ENCODE measurements at places on chromosomes 2 and 18.

DNA sequence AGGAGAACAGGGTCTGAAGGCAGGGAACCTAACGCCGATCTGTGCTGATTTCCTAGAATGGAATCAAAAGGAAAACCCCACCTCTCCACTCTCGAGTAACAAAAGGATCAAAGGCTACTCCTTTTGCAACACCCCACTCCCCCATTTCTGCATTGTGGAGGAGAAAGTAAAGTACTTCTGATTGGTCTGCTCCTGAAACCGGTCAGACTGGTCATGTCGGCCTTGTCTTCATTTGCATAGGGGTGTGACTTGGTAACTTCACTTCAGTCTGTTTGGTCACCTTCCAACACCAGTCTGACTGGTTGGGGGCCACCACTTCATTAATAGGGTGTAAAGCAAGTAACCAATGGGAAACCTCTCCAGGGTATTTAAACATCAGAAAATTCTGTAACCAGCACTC, 771.9 kb downstream of the ERBB4 start:
- DNase-seq, result no peak

DNA sequence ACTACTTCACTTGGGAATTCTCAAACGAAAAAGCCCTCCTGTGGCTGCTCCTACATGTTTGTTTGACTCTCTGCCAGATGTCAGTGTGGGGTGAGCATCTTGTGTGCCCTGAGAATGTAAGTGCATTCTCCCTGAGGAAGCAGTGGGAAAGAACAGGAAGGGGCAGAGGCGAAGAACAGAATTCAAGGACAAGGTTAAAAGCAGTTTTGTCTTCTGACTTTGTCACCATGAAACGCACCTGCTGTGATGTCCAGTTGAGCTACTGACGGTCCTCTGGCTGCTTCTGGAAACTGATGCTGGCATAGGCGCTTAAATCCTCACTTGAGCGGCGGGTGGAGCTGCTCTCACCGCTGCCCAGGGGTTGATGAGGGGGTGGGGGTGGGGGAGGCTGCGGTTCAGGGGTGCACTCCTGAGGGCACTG, 4.9 kb downstream of the IRS1 start:
- no peak for DNase-seq

GRCh38 chr2:232438951-232439757, 16.8 kb upstream of the ALPI start:
- DNase-seq, result no peak

GRCh38 chr2:172311921-172312345, 115.5 kb upstream of the ITGA6 start:
- DNase-seq, result no peak

DNA sequence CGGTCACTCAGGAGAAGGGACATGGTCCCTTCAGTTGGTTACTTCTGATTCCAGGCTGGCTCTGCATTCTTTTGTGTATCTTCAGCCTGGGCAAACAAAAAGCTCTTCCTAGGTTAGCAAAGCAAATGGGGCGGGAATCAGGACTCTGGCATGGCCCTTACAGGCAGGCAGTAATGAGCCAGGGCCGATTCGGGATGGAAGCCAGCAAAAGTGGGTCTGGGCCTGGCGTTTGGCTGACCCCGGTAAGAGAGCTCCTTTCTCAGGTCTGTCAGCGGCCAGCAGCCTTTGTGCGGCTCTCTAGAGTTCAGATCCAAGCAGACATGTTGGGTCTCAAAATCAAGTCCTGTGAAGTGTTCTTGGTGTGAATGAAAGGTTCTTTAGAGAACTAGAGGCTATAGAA, 81.5 kb upstream of the EML6 start:
- no peak for DNase-seq

DNA sequence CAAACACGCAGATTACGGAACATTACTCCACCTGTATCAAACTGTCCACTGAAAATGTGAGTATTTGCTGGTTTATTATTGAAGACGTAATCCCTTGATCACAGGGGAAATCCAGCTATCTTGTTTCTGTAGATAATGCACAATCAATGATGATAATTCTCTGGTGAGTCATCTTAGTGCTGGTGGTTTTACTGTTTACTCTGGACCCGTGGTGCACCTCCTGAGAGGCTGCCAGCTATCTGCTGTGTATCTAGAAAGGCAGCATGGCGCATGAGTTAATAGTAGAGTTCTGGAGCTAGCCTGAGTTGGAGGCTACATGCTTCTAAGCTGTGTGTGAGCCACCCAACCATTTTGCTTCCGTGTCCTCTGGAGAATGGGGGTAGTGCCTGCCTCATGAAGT, 6.5 kb downstream of the NCAPH start:
- DNase-seq, result no peak

DNA sequence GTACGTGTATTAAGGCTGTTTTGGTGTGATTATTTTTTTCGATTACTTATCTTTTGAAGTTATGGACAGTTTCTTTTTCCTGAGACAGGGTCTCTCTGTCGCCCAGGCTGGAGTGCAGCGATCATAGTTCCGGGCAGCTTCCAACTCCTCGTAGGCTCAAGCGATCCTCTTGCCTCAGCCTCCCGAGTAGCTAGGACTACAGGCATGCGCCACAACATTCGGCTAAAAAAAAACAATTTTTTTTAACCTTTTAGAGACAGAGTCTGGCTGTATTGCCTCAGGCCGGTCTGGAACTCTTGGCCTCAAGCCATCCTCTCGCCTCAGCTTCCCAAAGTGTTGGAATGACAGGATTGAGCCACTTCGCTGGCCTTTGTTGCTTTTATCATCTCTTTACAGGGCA, 945 bp downstream of the HAT1 start:
- DNase-seq, result peak; percentile 26

DNA sequence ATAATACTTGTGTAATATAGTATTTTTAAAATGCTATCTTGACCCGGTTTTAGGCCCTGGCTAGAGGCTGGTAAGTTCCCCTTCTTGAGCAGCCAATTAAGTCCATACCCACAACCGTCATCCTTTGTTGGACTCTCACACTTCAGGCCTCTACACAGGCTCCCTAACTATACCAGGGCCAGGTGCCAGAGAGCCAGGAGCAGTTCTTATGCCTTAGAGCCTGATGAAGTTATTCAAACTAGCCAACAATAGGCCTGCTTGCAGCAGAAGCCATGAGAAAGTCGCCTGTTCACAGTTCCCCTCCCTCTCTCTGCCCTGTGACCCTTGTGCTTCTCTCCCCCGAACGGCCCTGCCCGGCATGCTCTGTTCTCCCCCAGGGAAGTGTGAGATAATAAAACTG, 454.2 kb upstream of the KLHL29 start:
- DNase-seq, result no peak

DNA sequence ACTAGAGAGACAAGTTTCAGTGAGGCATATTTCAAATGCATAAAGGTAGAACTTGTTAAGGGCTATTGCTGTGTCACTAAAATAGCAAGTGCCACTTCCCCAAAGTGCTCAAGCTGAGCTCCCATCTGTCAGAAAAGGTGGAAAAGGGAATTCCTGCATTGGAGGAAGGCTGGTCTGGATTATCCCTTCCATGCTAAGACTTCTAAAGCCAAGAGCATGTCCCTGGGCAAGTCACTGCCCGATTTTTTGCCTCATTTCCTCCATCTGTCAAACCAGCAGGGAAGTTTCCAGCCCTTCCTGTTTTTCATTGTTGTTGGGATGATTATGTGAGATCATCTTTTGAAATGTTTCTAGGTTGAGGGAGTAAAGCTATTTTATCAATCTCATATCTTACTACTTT, 175.5 kb downstream of the SETBP1 start:
- no peak for DNase-seq

GRCh38 chr2:217451666-217452065, 551.1 kb downstream of the TNS1 start:
- DNase-seq, result no peak

GRCh38 chr2:108026092-108026794, 39.9 kb downstream of the SLC5A7 start:
- DNase-seq, result no peak

DNA sequence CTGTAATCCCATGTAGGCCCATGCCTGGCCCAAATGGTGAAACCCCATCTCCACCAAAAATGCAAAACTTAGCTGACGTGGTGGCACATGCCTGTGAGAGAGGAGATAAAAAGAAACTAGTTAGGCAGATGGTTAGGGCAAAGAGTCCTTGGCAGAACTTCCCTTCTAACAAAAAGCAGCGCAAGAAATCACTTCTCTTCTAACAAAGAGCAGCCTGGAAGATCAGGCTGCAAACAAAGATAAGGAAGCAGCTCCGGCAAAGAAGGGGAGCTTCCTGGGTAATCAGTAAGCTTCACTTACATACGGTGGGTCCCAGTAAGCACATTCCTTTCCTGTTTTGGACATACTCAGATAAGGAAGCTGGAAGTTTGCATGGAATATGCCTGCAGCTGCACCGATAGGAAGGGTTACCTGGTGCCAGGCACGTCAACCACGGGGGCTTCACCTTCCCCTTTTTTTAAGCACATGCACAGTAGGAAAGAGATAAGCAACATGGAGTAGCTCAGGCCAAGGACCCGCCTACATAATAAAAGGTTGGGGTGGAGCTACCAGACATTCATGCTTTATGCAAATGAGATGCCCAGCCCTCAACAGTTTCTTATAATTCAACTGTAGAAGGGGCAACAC, 61.0 kb upstream of the SLC25A52 start:
- DNase-seq, result peak; percentile 86

DNA sequence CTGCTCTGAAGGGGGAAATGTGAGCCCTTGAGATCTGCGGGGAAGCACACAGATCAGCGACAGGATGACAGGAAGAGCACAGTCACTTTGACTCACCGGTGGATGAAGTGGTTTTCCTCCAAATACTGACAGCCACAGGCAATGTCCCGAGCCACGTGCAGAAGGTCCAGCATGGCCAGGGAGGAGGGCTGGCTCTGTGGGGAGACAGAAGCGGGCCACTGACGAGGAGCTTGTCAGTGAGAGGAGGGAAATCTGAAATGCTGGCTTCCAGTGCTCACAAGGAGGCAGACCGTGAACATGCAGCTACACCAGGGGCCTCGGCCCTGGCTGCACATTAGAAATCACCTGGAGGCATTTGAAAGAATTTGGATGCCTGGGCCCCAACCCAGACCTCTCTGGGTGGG, 98.7 kb downstream of the CLIP4 start:
- DNase-seq, result no peak

DNA sequence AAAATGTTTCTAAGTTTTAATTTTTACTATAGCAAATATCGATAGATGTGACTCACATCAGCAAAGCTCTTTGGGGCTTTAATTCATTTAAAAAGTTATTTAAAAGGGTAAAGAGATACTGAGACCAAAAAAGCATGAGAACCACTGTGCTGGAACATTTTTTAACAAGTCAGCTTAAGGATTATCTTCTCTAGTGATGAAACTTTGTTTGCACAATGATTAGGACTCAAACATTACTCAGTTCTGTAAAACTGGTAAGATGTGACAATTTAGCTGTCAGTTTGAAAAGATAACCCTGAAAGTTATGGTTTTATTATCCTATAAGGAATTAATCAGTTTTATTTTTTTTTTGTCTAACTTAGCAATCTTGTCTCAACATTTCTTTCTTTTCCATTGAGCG, 301.4 kb downstream of the TSN start:
- DNase-seq, result no peak

GRCh38 chr2:48235076-48235475, 294.9 kb upstream of the STON1 start:
- DNase-seq, result no peak

DNA sequence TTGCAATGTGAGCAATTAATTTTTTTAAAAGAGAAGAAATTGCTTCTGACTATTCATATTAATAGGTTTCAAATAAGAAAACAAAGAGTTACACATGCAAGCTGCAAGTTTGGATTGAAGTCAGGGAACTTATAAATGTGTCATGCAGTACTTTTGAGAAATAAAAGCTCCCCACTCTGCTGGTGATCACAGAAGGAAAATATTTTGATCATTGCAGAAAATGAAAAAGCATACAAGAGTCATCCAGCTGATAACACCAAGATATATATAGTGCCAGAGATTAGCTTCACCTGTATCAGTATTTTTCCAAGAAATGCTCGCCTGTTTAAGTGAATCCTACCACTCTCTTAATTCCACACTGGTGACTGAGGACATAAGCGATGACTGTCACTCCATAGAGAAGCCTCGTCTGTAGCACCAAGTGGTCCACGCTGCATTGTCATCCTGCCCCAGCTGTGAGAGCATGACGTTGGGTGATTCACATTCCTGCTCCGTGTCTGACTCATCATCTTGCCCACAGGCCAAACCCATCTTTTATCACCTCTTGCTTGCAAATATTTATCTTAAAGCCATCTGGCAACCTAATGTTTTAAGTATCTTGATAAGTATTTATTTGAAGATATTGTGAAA, 178.0 kb downstream of the ASXL3 start:
- DNase-seq, result no peak

DNA sequence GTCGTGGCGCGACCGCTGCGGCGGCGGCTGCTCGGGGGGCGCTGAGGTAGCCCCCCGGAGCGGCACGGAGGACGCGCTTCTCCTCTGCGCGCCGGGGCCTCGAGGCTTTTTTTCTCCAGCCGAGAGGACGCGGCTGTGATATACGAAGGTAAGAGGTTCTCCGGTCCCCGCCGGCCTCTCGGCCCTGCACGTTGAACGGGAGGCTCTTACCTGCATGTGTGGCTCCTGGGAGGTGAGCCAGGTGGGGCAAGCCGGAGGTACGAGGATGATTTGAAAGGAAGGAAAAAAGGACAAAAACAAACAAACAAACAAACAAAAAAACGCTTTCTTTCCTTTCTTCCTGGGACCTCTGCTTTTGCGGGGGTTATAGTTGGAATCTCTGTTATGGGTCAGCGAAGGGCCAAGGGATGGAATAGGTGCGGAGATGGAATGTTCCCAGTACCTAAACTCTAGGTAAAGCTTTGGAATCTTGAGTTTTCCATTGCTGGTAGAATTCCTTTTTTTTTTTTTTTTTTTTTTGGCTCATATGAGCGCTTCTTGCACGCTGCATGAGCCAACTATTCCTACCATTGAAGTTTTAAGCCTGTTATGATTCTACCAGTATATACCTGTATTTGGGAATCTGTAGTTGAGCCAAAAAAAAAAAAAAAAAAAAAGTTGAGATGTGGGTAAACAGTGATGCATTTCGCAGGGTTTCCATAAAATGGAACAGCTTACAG, 674 bp downstream of the PTPN4 start:
- DNase-seq, result no peak

- no peak for DNase-seq
Observed at GRCh38 chr18:811892-812375, at the start of gene YES1. TSS of gene YES1 (minus strand) at chr18:812242. CDS start at chr18:756827, 55,415 bp downstream.

DNA sequence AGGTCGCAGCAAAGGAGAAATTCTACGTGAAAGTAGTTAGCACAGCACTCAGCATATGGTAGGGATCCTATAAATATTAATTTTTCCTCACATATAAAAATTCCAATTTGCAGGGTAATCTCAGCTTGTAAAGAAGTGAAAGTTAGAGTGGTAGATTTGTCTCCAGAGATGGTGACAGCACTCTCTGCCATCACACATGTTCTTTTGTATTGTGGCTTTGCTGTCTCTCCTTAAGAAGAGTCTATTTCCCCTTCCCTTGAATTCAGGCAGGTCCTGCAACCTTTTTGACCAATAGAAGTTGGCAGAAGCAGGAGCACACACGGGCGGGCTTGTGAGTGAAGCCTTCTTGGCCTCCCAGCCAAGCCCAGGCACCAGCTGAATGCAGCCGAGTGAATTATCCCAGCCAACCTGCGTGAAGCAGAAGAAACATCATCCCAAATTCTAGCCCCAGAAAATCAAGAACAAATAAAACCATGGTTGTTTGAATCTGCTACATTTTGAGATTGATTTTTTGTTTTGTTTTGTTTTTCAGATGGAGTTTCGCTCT, 107.8 kb upstream of the COPS8 start:
- DNase-seq, result no peak

Data from CMK (cell line).